ENCODE measurements at places on chromosomes 5 and 9.

DNA sequence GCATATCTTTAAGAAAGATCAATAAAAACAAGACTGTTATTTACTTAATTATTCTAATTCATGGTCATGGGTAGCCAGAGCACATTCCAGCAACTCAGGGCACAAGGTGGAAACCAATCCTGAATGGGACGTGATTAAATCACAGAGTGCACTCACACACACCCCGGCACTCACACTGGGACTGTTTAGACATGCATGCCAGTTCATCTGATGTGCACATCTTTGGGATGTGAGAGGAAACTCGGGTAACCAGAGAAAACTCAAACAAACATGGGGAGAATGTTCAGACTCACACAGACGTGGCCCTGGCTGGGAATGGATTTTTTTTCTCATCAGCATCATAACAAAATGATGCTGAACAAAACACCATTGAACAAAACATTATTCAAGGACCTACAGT lies 29.4 kb downstream of the SMAD5 start:
- DNase-seq: no peak

DNA sequence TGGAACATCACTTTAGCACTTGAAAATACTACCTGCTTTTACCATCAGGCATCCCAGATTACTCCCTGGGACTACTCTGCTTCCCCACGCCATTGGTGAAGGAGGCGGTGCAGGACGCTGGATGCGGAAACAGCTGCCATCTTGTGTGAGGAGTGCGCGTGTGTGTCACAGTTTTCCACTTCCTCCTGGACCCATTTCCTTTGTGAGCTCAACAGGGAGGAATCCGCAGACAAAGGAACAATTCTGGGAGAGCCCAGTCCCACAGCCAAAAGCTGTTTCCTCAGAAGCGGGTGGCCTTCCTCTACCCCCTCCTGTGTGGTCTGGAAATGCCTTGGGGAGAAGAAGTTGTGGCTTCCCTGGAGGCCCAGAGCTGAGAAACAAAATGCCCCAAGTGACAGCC lies 16.8 kb downstream of the AFAP1L1 start:
- no peak for DNase-seq

DNA sequence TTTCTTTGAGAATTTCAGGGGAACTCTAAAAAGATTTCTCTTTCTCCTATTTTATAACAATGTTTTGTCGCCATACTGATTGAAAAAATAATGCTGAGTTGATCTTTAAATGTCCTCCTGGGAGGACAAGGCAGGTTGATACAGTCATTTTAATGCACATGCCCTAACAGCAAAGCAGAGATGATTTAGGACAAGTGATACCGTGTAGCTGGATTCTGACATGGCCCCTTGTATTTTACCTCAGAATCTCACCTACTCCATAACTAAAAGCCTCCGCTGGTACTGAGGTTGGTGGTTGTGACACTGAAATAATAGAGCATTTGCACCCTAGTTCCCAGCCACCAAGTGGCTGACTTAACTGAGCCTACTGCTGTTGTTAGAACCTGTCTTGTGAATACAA lies 811 bp upstream of the LRRTM2 start:
- no peak for DNase-seq

- no peak for DNase-seq
Observed at GRCh38 chr5:180370861-180371641, 17.9 kb upstream of the GFPT2 start.

- DNase-seq: no peak
Observed at GRCh38 chr9:125579030-125579932, 127.7 kb downstream of the MAPKAP1 start.

DNA sequence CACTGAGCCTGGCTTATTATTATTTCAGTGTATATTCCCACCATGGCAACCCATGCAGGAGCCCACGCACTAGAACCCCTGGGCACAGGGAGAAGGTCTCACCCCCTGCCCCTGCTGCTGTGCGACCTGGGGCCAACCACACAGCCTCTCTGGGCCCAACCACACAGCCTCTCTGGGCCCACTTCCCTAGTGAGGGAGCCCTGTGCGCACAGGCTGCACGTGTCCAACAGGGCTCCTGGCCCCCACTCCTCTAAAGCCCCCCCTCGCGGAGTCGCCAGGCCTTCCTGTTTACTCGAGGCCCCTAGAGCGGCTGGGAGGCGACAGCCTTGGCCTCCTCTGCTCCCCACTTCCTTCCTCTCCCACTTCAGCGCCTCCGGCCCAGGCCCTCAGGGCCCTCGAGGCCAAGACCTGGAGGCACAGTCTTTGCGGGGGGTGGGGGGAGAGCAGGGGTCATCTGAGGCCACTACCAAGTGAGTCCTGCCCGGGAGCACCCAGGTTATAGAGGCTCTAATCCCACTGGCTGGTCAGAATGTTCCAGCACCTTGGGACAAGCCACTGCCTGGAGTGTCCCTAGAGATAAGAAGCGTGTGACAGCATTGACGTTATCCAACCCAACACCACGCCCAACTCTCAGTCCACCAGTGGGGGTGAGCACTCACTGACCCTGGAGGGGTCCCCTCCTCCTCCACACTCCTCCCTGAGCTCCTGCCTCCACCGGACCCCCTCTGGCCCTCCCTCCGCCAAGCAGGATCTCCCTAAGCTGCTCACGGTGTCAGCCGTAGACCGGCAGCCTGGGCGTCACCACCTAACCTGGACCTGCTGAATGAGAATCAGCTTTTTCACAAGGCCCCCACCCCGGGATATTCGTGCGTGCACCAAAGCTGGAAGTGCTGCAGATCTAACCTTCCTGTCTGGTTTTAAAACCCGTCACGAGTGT lies 7.9 kb upstream of the ENG start:
- peak; percentile 35 for DNase-seq

- DNase-seq: no peak
Observed at GRCh38 chr5:39629946-39630345, 205.2 kb upstream of the DAB2 start.

GRCh38 chr5:178335302-178336030 lies 102.9 kb upstream of the PHYKPL start:
- DNase-seq: no peak

DNA sequence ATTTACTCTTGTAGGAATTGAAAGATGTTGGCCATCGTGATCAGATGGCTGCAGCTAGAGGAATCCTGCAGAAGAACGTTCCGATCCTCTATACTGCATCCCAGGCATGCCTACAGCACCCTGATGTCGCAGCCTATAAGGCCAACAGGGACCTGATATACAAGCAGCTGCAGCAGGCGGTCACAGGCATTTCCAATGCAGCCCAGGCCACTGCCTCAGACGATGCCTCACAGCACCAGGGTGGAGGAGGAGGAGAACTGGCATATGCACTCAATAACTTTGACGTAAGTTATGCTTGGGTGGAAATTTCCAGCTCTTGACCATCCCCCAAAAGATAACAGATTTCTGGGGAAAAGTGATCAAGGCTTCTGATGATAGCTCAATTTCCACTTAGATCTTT lies 50.6 kb downstream of the LRRTM2 start:
- no peak for DNase-seq

DNA sequence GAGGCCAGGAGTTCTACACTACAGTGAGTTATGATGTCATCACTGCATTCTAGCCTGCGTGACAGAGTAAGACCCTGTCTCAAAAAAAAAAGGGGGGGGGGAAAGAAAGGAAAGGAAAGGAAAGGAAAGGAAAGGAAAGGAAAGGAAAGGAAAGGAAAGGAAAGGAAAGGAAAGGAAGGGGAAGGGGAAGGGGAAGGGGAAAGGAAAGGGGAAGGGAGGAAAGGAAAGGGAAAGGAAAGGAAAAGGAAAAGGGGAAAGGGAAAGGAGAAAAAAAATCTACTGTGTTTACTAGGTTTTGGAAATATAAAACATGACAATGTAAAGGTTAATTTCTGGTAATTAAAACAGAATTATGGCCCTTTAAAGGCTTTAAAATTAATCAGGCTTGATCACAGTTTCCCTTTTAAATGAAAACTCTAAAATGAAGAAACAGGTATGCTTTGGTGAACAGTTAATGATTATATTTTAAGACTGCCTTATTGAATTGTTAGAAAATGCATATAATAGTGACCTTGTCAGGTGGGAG lies 131.9 kb upstream of the POU5F2 start:
- no peak for DNase-seq

- DNase-seq: no peak
Observed at GRCh38 chr9:123002754-123003153, 30.7 kb upstream of the GPR21 start.
